ENCODE measurements at places on chromosomes 12 and 14.

GRCh38 chr12:50739611-50740010 is 24.3 kb upstream of the ATF1 start:
- no peak for DNase-seq

- DNase-seq: no peak
These were observed 421.9 kb downstream of the TMEM132D start for GRCh38 chr12:129481921-129482320.

- DNase-seq: no peak
These were observed 397.6 kb downstream of the BCAT1 start for GRCh38 chr12:24551163-24551786.

- no peak for DNase-seq
These were observed 78.9 kb downstream of the ADCK1 start for GRCh38 chr14:77878783-77879182.

GRCh38 chr12:24966951-24967564 is 18.2 kb upstream of the BCAT1 start:
- no peak for DNase-seq

DNA sequence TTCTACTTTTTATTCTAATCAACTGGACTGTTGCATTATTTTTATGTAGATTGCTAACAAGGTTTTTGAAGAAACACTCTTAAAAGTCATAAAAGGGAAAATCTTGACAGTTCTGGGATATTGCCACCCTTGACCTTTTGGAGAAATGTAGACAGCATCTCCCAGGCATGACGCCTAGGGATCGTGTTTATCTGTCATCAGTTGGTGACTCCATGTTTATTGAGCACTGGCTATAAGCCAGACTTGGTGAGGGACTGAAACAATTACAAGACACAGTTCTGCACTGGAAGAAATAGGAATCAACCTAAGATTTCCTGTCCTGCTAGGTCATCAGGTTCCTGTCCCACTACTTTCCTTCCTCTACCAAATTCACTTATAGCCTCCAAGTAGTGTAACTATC is 34.5 kb downstream of the HMGA2 start:
- DNase-seq: no peak

GRCh38 chr14:74491956-74492775 is 939 bp downstream of the NPC2 start:
- no peak for DNase-seq

DNA sequence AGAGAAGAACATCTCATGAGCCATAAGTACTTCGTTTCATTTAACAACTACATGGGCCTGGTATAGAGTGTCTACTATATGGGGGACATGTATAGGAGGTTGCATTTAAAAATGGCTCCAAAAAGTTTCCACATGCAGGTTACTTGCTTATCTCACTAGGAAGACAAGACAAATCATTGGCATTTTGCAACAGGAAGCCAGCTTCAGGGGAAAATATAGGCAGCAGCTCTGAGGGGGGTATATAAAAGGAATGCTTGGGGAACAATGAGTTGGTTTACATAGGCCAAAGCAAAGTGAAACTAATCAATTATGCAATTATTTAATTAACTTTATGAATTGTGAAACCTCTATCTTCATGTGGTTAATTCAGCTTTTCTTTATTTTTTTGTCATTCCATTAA is 225.3 kb downstream of the KCNH5 start:
- DNase-seq: no peak

DNA sequence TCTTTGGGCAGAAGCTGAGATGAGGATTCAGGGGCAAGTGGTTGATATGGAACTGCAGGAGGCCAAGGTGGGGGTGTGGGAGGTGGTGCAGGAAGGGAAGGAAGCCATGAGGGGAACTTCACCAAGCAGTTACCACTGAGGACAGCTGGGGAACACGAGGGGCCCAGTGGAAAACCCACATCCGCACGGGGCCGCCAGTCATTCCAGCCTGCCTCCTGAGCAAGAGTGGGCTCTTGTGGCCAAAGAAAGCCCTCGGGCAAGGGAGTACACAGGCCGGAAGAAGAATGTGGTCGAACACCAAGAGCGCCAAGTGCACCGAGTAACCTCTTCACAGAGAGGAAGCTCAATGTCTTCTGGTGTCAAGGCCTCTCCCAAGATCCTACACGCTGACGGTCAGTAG is 252.2 kb upstream of the FOXN3 start:
- no peak for DNase-seq

DNA sequence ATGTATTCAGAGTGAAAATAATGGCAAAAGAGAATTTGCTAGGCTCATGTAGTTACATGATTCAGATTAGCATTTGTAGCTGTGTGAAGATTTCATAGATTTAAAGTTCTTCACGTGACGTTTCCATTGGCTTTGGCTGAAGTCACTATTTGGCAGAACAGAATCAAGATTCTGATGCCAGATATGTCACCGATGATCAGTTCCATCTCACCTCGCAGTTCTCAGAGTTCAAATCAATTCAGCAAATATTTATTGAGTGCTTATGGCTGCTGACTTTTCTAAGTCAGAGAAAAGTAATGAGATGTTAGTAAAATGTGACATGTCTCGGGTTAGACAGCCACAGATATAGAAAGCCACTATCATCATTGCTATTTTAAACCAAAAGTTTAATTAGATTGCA is 28.4 kb downstream of the ALX1 start:
- DNase-seq: no peak

DNA sequence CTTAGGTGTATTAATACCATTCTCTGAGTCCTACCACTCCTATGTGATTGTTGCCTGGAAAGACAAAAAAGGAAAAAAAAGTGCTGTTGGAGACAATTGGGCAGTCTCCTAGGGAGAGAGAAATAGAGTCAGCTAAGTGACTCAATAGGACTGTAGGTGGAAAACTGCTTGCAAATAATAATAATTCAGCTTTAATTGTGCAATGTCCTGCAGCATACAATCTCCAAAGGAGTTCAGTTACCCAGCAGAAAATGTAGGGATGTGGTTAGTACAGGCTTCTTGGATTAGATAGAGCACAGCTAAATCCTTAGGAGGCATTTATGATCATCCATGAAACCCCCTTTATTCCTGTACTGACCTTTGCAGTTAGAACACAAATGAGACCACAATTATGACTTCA is 3.0 kb upstream of the SRSF9 start:
- no peak for DNase-seq

GRCh38 chr12:100481021-100481420 is 7.4 kb downstream of the NR1H4 start:
- DNase-seq: no peak

DNA sequence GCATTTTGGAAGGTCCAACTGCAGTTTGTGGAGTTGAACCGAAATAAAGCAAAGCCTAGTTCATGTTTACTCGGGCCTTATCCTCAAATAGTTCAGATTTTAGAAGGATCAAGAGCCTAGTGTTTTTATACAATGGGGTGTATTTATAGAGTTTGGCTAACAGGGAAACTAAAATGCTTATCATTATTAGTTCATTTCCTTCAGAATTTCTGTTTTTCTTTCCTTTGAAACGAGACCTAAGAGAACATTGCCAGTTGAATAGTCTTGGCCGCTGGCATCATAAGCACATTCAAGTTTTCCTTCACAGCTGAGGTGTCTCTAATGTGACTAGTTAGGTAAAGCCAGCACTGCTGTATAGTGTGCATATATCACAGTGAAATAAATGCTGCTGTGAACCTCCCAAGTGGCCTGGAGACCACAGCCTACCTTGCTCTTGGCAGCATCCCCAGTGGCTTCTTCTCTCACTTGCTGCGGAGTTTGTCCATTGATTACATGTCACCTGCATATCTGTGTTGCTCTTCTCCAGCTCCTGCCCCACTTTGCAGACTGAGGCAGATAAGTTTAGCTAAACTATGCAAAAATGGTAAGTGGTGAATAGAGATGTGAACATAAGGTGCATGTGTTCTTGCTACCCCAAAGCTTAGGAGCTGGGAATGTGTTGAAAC is 88.8 kb downstream of the ANO6 start:
- DNase-seq: no peak

GRCh38 chr14:87898301-87898700 is 94.7 kb downstream of the GALC start:
- DNase-seq: no peak

DNA sequence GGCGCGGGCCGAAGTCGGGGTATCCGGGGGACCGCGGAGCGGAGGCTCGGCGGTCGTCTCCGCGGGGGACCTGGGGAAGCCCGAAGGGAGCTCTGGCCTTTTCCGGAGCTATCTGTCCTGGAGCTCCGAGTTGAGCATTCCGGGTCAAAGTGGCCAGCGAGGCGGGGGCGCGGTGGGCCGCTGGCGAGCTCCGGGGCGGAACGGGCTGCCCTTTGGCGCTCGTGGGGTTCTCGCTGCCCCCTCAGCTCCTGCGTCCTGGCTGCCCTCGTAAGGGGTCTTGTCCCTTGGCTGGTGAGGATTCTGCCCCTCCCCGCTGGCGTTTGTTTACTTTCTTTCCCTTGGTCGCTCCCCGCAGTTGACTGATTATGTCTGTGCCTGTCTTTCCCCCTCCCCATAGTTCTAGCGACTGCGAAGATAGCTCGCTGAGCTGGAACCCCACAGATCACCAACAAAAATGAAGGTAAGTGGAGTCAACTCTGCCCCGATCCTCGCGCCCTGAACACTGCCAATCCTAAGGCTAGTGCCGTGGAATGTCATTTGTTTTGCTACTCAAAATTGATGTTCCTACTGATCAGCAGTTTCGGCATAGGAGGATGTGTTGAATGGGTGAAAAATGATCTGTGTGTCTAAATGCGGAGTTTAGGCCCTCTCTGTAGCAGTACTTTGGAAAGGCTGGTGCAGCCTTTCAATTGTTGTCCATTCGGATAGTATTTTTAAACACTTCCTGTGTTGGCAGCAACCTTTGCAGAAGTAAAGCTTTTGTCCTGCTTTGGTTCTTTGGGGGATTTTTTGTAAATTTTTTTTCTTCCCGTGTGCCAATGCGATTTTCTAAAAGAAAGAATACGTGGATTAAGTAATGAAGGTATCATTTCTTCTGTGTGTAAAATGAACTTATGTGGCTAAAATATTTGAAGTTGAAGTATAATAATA is 1.3 kb downstream of the ARID4A start:
- DNase-seq: no peak

DNA sequence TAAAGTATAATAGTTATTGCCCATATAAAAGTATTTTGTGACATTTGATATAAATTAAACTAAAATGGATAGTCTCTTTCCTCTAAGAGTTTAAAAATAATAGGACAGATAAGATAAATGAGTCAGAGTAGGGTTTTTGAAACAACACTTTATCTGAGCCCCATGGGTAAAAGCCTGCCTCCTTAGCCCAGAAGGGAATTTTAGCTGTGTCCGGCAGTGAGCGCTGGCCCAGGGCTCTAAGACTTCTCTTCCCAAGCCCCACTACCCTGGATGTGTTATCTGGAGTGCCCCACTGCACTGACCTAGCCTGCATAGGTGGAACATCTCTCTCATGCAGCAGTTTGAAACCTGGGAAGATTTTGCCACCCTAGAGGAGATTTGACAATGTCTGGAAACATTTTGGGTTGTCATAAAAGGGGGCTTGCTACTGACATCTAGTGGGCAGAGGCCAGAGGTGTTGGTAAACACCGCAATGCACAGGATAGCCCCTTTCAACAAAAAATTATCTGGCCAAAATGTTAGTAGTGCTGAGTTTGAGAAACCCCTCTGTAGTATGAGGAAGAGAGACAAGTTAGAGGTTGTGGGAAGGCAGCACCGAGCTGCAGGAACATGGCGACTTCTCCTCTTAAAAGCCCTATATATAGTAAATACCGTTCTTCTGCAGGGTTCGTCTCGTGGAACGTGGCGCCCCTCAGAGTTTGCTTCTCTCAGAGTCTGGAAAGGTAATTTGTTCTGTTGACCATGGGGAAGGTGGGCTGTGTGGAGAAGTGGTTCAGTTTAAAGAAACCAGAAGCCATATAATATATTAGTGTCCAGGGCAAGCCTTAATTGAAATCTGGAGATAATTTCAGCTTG is 29.3 kb upstream of the ATF1 start:
- no peak for DNase-seq

DNA sequence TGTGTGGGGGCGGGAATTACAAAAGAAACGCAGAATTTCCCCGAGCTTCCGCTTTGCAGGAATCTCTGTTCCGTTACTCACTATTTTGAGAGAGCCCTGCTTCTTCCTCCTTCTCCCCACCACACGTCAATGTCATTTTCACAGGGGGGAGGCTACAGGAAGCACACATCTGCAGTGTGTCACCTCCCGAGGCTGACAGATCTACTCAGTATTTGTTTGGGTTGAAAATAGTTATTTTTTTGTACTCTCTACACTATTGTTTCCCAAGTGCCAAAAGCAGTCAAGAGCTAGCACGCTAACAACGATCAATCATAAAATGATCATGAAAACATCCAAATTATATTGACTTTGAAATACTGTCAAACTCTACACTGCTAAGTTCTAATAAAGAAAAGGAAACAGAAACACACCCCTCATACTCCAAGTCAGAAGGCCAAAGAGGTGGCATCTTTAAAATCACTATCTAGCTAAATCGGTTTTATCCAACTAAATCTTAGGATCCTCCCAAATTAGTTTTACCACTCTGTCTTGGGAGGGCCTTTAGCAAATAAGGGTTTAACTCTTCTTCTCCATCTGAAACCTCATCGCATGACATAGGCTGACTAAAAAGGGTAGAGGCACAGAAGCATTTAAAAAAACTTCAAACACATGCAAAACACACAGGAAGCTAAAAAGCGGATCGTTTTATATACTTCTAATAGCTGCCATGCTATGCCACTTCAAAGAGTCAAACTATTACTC is 51.8 kb downstream of the FOXN3 start:
- no peak for DNase-seq

GRCh38 chr12:107801150-107801549 is 26.6 kb downstream of the ASCL4 start:
- DNase-seq: no peak

GRCh38 chr12:84416626-84417025 is 496.0 kb downstream of the SLC6A15 start:
- no peak for DNase-seq

- DNase-seq: no peak
These were observed 25.6 kb downstream of the CALCOCO1 start for GRCh38 chr12:53701518-53702264.

- DNase-seq: peak; percentile 49
These were observed 57.5 kb downstream of the FRS2 start for GRCh38 chr12:69527506-69528272.

- no peak for DNase-seq
These were observed 857.1 kb downstream of the AACS start for GRCh38 chr12:125922330-125922729.

- no peak for DNase-seq
These were observed 18.1 kb downstream of the CABP1 start for GRCh38 chr12:120658286-120659150.

DNA sequence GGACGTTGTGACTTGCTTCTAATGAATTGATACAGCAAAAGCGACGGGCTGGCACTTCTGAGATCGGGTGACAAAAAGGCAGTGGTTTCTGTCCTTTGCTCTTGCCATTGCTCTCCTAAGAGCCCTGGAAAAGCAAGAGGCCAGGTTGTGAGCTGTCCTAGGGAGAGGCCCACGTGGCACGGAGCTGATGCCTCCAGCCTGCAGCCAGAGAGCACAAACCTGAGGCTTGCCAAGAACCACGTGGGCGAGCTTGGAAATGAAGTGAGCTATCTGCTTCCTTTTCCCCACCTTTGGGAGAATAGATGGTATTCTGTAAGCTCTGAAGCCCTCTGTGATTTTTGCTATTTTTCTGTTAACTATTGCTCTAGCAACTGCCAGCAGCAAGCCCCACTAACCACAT is 26.4 kb upstream of the NOS1 start:
- no peak for DNase-seq

- no peak for DNase-seq
These were observed 29.2 kb upstream of the TSPAN9 start for GRCh38 chr12:3047961-3048360.

- DNase-seq: no peak
These were observed 86.3 kb upstream of the AMN1 start for GRCh38 chr12:31815096-31815495.
